ENCODE measurements at places on chromosomes 3 and 15. TPM values are rescaled to one million over a fixed set of nuclear protein-coding genes. Genes with fewer than 3 reads are reported as not detected.

DNA sequence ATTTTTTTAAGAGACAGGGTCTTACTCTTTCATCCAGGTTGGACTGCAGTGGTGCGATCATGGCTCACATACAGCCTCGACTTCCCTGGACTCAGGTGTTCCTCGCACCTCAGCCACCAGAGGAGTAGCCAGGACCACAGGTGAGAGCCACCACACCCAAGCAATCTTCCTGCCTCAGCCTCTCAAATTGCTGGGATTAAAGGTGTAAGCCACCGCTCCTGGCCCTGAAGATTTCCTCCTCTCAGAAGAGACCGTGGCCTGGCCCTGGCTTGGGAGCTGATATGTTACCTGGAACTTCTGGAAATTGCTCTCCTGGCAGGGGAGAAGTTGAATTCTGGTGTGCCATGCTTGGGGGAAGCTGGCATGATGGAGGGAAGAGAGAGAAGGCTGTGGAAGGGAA, 36.2 kb downstream of the PPCDC start:
- DNase-seq: no peak

- DNase-seq: no peak
Observed at GRCh38 chr15:41891946-41892345, 1.9 kb downstream of the SPTBN5 start.

DNA sequence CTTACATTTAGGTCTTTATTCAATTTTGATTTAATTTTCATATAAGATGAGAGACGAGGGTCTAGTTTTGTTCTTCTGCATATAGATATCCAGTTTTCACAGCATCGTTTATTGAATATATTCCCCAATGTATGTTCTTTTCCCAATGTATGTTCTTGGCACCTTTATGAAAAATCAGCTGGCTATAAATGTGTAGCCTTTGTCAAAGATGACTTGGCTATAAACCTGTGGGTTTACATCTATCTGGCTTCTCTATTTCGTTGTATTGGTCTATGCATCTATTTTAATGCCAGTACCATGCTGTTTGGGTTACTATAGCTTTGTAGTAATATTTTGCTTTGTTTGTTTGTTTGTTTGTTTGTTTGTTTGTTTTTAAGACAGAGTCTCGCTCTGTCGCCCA, 11.7 kb upstream of the IREB2 start:
- no peak for DNase-seq

- DNase-seq: no peak
Observed at GRCh38 chr3:114104414-114104813, 47.9 kb downstream of the QTRT2 start.

Gene WNT5A
- 0.36 TPM for total RNA-seq

Gene SPESP1
- 1.3 TPM for total RNA-seq

DNA sequence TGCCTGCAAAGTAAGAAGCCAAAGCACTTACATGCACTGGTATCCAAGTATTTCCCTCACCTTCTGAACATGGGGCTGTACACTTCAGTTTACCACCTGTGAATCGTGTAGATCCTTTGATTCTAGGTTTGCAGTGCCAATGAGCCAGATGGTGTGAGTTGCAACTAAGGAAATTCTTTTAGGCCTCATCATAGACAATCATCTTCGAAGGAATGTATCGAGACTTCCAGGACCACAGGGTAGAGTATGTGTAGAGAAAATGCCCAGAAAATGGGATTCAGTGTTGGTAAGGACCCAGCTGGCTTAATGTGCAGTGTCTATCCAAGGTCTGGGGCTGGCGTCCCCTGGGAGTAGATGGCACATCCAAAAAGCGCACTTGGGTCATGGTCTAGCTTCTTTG, 323.2 kb upstream of the TPM1 start:
- no peak for DNase-seq

Gene MAGEL2
- total RNA-seq: not detected

Gene FANCD2OS
- total RNA-seq: not detected

GRCh38 chr15:60933900-60934885, 294.9 kb downstream of the RORA start:
- DNase-seq: no peak

- DNase-seq: no peak
Observed at GRCh38 chr3:15693355-15693754, 91.8 kb downstream of the BTD start.

GRCh38 chr3:34106879-34107278, 308.4 kb downstream of the PDCD6IP start:
- DNase-seq: no peak

All from naive thymus-derived CD4-positive, alpha-beta T cell (primary cell).